ENCODE measurements at places on chromosomes 11 and 22.

DNA sequence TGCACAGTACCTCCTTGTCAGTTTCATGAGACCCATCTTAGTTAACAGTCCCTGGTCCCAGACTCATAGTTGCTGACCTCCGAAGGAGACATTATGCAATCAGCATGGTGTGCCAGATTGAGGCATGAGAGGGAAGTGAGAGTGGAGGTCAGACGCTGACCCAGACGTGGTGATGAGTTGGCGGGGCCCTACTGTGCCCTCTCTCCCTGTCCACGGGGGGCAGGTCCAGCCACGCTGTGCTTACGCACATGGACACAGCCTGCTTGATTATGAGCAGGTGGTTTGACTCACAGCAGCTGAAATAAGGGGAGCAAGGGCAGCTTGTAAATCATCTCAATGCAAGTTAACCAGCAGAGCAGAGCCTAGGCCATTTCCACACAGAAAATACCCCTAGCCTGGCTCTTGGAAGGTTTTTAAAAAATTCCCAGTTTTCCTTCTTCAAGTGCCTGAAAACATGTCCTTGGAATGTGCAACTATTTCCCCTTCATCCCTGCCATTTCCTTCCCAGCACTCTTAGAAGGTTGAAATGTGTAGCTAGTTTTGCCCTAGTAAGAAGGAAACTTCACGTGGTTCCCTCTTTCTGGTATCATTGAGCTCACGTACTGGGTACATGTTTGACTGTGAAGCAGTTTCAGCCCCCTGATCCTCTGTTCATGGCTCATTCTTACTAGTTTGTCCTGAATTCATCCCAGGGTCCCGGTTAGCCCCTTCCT is 122.6 kb upstream of the SORL1-AS1 start:
- DNase-seq, result no peak

GRCh38 chr11:126115127-126115495 is 52.4 kb upstream of the CDON start:
- DNase-seq, result no peak

DNA sequence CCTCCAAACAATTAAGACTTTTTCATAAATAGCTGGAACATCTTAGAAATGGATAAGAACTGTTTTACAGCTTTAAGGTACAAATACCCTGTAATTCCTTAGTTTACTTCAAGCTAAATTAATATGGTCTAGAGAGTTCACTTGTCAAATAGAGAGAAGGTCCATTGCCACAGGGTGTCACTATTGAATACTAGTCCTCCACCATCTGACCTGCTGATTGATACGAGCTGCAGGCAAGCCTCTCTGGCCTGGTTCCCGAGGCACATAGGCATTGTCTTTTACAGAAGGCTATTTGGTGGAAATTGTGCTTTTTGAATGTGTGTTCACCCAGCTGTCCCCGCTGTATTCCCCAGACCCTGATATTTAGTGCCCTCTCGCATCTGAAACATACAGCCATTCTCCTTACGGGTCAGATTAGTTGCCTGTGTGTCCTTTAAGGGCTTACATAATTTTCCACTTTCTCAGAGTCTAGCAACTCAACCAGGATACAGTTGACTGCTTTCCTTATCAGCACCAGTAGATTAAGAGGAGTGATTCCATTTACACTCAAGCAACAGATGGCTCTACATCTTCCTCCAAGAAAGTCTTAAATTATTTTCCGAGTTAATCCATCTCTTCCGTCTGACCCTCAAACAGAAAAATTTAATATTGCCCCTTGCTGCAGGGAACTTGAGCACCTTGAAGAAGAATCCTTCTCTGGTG is 788.8 kb upstream of the FAT3 start:
- DNase-seq, result no peak

GRCh38 chr11:75773595-75774353 is 5.2 kb downstream of the DGAT2 start:
- peak; percentile 60 for DNase-seq

GRCh38 chr11:60498399-60498798 is 5.8 kb downstream of the MS4A12 start:
- no peak for DNase-seq

DNA sequence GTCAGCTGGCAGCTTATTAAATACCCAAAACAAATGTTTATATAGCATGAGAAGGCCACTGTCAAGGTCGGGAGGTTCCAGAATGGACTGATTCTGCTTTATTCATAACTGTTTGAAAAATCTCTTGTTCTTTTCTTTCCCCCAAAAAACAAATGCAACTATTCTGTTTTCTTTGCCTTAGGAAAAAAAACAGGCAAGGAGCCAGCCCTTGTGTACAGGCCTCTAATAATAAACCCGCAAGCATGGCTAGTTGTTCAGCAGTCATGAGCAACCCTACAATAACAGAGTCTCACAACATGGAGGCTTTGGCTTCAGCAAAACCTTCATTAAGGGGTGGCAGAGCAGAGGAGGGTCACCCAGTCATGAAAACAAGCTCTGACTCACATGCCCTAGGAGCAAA is 191.7 kb downstream of the KIRREL3 start:
- no peak for DNase-seq

GRCh38 chr11:4065086-4065485 is 29.5 kb upstream of the RRM1 start:
- no peak for DNase-seq

DNA sequence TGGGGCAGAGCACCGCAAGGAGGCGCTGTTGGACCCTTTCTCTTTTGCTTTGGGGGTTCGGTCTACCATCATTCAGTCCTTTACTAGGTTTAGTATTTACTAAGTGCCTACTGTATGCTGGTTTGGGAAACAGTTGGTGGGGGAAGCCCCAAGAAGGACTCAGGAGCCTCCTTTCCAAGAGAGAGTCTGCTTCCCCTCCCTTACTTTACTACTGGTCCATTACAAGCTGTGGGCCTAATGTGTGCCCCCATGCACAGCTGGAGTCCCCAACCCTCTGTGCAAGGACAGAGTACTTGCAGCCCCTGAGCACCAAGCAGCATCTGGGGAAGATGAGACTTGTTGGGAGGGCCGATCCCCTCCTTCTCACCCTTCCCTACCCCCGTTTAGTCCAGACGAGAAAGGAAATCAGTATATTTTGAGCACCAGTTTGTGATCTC is 876 bp upstream of the UBE2L6 start:
- peak; percentile 81 for DNase-seq

- no peak for DNase-seq
Observed at GRCh38 chr22:37827056-37827455, 3.9 kb downstream of the GALR3 start.
